ENCODE measurements at places on chromosomes 16 and 17. TPM values are rescaled to one million over a fixed set of nuclear protein-coding genes. Genes with fewer than 3 reads are reported as not detected.

Gene DNAH3
- not detected for total RNA-seq

Gene CETP
- total RNA-seq, result 41.9 TPM

Gene OR3A1
- not detected for total RNA-seq

Gene CCT6B
- 0.76 TPM for total RNA-seq

Gene CCL8
- total RNA-seq, result not detected

Gene MT1A
- 0.43 TPM for total RNA-seq

Gene PFN1
- total RNA-seq, result 304 TPM

Gene COPS3
- 66.2 TPM for total RNA-seq

Gene GFER
- 9.1 TPM for total RNA-seq

Gene NPB
- total RNA-seq, result 0.11 TPM

Gene TNFSF13
- 0.34 TPM for total RNA-seq

Gene MYL11
- not detected for total RNA-seq

Gene LYZL6
- total RNA-seq, result not detected

Gene CIBAR2
- not detected for total RNA-seq

Gene SPATA32
- total RNA-seq, result under 0.01 TPM

Gene IRF8
- total RNA-seq, result 3.5 TPM

Gene CD300LF
- not detected for total RNA-seq

Gene OTOA
- 0.09 TPM for total RNA-seq

Gene CSH2
- not detected for total RNA-seq

Gene PRDM7
- not detected for total RNA-seq

Gene ANKRD40CL
- not detected for total RNA-seq

Gene MMP2
- total RNA-seq, result 18.9 TPM

Gene TBC1D26
- total RNA-seq, result not detected

Gene TNFRSF13B
- not detected for total RNA-seq

Gene HEXIM1
- total RNA-seq, result 5.2 TPM

Gene FBXO39
- total RNA-seq, result 24.9 TPM

Gene CALB2
- not detected for total RNA-seq

Gene KRT31
- total RNA-seq, result not detected

Gene CMTM3
- total RNA-seq, result 35.8 TPM
